ENCODE measurements at places on chromosomes 3 and 15.

- DNase-seq: no peak
Measured at GRCh38 chr3:72968266-72968664, 28.3 kb upstream of the PPP4R2 start.

- DNase-seq: no peak
Measured at GRCh38 chr3:108145578-108145977, 54.7 kb upstream of the CD47 start.

- no peak for DNase-seq
Measured at GRCh38 chr3:53282581-53282980, 26.8 kb upstream of the TKT start.

- no peak for DNase-seq
Measured at GRCh38 chr15:28948036-28948435, 62.3 kb downstream of the APBA2 start.

DNA sequence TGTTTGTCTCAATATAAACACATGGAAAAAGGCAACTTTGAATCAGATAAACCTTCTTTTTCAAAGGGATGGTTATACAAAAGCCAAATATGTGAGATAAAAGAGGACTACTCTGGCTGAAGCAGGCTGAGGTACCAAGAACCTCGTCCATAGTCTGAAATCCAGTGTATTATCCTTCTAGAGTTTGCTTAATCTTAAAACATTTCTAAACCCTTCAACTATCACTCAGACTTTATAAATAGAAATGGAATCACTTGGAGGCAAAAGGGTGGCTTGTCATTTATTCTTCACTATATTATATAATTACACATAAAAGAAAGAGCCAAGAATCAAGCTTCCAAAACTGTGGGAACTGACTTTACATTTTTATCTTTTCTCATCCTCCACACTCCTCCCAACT is 303.6 kb downstream of the PLCL2 start:
- DNase-seq: no peak

DNA sequence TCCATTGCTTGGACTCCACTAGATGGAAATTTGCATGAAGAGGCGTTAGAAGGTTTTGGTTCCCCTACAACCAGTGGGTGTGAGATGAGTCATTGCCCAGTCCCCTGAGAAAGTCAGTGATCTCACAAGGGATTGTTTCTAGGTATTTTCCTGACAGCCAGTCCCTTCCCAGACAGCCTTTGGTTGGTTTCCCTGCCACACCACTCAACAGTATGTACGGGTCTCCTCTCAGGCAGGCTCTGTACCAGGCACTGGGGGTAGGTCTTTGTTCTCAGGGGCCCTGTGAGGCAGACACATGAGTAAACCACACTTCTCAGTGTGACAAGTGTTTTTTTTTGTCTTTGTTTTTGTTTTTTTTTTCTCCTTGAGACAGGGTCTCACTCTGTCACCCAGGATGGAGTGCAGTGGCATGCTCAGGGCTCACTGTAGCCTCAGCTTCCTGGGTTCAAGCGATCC is 4.0 kb downstream of the LAMP3 start:
- DNase-seq: peak; percentile 90

- DNase-seq: no peak
Measured at GRCh38 chr15:58525991-58526421, 94.2 kb downstream of the LIPC start.
